MCF 10A (cell line): ENCODE measurements at places on chromosomes 12 and 14.
A peak's percentile ranks its signal among the peaks of the same experiment; 100 is the strongest.

DNA sequence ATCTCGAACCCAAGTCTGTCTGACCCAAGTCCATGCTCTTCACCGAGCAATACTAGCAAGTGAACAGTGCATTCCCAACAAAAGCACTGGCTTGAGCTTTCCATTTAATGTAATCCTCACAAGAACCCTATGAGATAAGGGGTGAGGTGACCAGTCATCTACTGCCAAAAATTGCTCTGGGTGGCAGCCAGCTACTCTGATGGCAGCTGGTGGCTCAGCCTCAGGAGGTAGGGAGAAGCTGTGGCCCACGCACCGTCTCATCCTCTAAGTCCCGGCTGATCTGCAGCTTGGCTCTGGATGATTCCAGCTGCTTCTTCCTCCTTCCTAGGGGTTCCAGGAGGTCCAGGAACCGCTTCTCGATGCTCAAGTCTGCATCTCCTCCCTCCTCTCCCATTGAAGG, 75.2 kb downstream of the PLEKHG3 start:
- no peaks in the 10 kb centered on the region for H3K4me1 ChIP-seq
- no peak overlapping the region for H3K4me3 ChIP-seq
- no peaks in the 10 kb centered on the region for H3K36me3 ChIP-seq
- no peak overlapping the region for H3K27ac ChIP-seq

DNA sequence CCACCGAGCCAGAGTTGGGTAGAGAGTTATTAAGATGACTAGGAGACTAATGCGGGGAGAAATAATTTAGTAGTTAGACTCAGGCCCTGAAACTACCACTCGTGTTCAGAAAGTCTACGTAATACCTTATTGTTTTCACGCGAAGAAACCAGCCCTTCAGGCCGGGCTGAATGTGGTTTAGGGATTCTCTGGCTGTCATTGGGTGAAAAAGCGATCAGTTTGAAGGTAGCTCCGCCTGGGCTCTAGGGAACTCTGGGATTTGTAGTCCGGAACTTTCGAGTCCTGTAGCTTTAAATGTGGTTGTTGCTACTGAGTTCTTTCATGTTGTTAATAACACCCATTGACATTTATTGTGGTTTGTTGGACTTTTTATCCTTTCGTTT, 549 bp upstream of the WDR89 start:
- peak overlapping the region; percentile 99 for H3K27ac ChIP-seq
- H3K27me3 ChIP-seq = no peaks in the 10 kb centered on the region
- peak overlapping the region; percentile 86 for H3K4me3 ChIP-seq
- H3K4me1 ChIP-seq = peaks cover 13% of the 10 kb centered on the region

DNA sequence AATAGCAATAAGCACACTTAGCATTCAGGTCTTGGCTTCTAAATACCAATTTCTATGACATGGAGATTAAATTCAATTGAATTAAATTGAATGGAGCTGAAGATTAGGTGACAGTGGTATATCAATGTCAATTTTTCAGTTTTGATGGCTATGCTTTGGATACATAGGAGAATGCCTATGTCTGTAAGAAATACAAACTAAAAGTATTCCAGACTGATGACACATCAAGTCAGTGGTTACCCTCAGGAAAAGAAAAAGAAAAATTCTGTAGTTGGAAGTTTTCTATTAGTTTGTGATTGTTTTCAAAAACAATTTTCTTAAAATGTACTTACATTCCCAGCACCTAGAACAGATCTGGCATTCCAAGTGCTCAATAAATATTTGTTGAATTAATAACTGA, 4.9 kb upstream of the DCAF4 start:
- H3K36me3 ChIP-seq = no peaks in the 10 kb centered on the region
- no peaks in the 10 kb centered on the region for H3K4me1 ChIP-seq
- DNase-seq = no peak
- no peak overlapping the region for H3K4me3 ChIP-seq
- H3K27ac ChIP-seq = no peak overlapping the region

DNA sequence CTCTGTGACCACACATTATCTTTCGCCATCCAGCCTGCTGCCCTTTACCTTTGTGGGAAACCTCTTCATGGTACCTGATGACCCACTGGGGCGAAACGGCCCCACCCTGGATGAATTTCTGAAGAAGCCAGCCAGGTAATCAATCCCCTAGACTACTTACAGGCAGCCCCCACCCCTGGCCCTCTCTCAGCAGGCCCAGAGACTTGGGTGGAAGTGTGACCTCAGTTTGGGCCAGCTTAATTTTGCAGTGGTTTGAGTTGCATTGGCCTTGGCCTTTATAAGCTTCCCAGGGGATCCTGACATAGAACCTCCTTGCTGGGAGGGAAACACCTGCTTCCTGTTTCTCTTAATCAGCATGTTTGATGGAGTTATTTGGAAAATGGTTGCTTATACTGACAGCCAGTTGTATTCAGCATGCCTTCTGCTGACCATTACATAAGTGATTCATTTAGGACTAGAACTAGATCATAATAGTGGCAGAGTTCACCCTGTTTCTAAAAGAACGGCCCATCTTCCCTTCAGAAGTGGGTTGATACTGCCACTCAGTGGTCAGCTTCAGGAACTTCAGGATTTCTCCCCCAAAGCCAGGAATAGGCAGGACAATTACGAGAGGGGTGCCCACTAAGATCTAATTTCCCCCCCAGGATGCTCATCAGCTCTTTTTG, 6.1 kb downstream of the SDR39U1 start:
- H3K4me1 ChIP-seq = peaks cover 19% of the 10 kb centered on the region
- peaks cover 88% of the 10 kb centered on the region for H3K36me3 ChIP-seq
- H3K27me3 ChIP-seq = no peaks in the 10 kb centered on the region
- H3K4me3 ChIP-seq = no peak overlapping the region
- DNase-seq = peak; percentile 81

GRCh38 chr12:123960029-123960735, 12.4 kb downstream of the CCDC92 start:
- H3K36me3 ChIP-seq = no peaks in the 10 kb centered on the region
- no peak overlapping the region for H3K4me3 ChIP-seq
- H3K4me1 ChIP-seq = no peaks in the 10 kb centered on the region
- H3K27me3 ChIP-seq = no peaks in the 10 kb centered on the region
- no peak overlapping the region for H3K27ac ChIP-seq

- no peaks in the 10 kb centered on the region for H3K27me3 ChIP-seq
- no peak overlapping the region for H3K4me3 ChIP-seq
- peaks cover 25% of the 10 kb centered on the region for H3K4me1 ChIP-seq
- H3K27ac ChIP-seq = peak overlapping the region; percentile 91
- peaks cover 5% of the 10 kb centered on the region for H3K36me3 ChIP-seq
Measured at GRCh38 chr14:22536853-22537338, 52.1 kb downstream of the DAD1 start.
